ENCODE measurements at places on chromosomes 12 and 14.
A peak's percentile ranks its signal among the peaks of the same experiment; 100 is the strongest.

GRCh38 chr12:40137252-40137651 lies 31.4 kb upstream of the SLC2A13 start:
- no peak overlapping the region for H3K27ac ChIP-seq
- H3K4me3 ChIP-seq = no peak overlapping the region
- peaks cover 4% of the 10 kb centered on the region for H3K27me3 ChIP-seq
- H3K36me3 ChIP-seq = no peaks in the 10 kb centered on the region

DNA sequence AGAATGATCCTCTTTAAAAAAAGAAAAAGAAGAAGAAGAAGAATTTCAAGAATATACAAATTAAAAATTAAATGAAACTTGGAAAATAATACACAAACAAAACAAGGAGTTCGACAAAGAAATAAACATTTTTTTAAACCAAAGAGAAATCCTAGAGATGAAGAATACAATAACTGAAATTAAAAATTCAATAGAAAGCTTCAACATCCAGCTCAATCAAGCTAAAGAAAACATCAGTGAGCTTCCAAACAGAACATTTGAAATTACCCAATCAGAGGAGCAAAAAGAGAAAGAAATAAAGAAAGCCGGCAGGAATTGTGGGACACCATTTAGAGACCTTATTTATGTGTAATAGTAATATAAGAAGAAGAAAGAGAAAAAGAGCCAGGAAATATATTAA lies 37.2 kb upstream of the RHOJ start:
- H3K36me3 ChIP-seq = no peaks in the 10 kb centered on the region
- H3K27ac ChIP-seq = no peak overlapping the region
- H3K27me3 ChIP-seq = no peaks in the 10 kb centered on the region
- H3K4me1 ChIP-seq = no peaks in the 10 kb centered on the region
- no peak for DNase-seq
- H3K4me3 ChIP-seq = no peak overlapping the region

- no peak for DNase-seq
- no peaks in the 10 kb centered on the region for H3K27me3 ChIP-seq
- no peaks in the 10 kb centered on the region for H3K4me1 ChIP-seq
- no peak overlapping the region for H3K4me3 ChIP-seq
- no peak overlapping the region for H3K27ac ChIP-seq
- H3K36me3 ChIP-seq = no peaks in the 10 kb centered on the region
These were observed 15.1 kb downstream of the NAV3 start for GRCh38 chr12:77845831-77846230.

GRCh38 chr12:126974779-126975178 lies 1292.2 kb upstream of the TMEM132C start:
- no peaks in the 10 kb centered on the region for H3K4me1 ChIP-seq
- DNase-seq = no peak
- H3K27ac ChIP-seq = no peak overlapping the region
- H3K36me3 ChIP-seq = no peaks in the 10 kb centered on the region

DNA sequence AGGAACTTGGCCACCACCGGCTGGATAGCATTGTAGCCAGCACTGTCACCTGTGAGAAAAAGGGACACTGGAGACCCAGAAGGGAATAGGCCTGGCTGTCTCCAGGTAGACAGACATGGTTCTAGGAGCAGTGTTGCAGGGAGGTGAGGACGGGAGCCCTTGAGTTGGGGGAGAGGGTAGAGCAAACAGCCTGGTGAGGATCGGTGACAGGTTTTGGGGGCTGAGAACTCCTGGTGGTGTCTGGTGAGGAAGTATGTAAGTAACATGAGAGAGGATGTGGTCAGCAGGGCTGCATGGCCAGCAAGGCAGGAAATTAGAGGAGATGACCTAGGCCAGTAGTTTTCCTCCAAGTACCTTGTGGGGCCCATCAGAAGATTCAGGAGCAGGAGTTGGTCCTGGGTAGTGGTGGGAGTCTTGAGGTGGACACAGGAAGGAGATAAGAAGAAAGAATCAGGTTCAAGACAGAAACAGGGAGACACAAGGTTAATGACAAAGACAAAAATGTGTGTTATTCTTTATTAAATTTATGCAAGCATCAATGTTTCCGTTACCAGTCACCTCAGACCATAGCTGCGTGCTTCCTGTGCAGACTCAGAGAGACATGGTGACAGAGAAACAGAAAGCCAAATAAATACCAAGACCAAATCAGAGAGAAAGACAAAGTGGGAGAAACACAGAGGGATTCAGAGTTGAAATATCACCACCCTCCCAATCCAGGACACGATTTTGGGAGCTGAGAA lies at the start of gene ARHGAP9:
TSS of gene ARHGAP9 (minus strand) at position 491 of the 740 bp plus-strand sequence. CDS start at position 31, 460 bp downstream.
- H3K4me1 ChIP-seq = peaks cover 54% of the 10 kb centered on the region
- no peaks in the 10 kb centered on the region for H3K27me3 ChIP-seq
- peak within 1 kb of the TSS; percentile 100 for H3K27ac ChIP-seq
- H3K4me3 ChIP-seq = peak within 1 kb of the TSS; percentile 98

GRCh38 chr14:103928011-103928890 lies at the start of gene TDRD9:
TDRD9 (plus strand) TSS chr14:103928456; CDS start chr14:103928510, 54 bp downstream.
- H3K27me3 ChIP-seq = peaks cover 28% of the 10 kb centered on the region
- no peak within 1 kb of the TSS for H3K4me3 ChIP-seq
- no peaks in the 10 kb centered on the region for H3K4me1 ChIP-seq
- no peak for DNase-seq
- no peak within 1 kb of the TSS for H3K27ac ChIP-seq

DNA sequence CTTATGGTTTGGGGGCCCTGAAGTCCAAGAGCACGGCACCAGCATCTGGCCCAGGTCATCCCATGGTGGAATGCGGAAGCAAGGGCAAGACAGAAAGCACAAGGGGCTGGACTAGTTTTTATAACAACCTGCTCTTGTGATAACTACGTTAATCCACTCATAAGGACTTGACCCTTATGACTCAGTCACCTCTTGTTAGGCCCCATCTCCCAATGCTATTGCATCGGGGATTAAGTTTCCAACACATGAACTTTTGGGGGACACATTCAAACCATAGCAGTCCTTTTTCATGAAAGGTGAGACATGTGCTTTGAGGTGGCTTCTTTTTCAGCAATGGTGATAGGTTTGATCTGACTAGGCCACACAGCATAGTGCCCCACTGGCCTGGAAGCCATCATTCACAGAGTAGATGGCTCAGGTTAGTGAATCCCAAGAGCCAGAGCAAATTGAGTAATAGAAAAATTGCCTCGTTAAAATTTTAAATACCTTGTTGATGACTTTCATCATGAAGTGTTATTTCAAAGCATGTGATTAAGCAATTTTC lies 12.1 kb downstream of the FRMD6 start:
- H3K36me3 ChIP-seq = no peaks in the 10 kb centered on the region
- no peak overlapping the region for H3K27ac ChIP-seq
- H3K27me3 ChIP-seq = peaks cover 13% of the 10 kb centered on the region
- DNase-seq = no peak
- H3K4me1 ChIP-seq = no peaks in the 10 kb centered on the region

DNA sequence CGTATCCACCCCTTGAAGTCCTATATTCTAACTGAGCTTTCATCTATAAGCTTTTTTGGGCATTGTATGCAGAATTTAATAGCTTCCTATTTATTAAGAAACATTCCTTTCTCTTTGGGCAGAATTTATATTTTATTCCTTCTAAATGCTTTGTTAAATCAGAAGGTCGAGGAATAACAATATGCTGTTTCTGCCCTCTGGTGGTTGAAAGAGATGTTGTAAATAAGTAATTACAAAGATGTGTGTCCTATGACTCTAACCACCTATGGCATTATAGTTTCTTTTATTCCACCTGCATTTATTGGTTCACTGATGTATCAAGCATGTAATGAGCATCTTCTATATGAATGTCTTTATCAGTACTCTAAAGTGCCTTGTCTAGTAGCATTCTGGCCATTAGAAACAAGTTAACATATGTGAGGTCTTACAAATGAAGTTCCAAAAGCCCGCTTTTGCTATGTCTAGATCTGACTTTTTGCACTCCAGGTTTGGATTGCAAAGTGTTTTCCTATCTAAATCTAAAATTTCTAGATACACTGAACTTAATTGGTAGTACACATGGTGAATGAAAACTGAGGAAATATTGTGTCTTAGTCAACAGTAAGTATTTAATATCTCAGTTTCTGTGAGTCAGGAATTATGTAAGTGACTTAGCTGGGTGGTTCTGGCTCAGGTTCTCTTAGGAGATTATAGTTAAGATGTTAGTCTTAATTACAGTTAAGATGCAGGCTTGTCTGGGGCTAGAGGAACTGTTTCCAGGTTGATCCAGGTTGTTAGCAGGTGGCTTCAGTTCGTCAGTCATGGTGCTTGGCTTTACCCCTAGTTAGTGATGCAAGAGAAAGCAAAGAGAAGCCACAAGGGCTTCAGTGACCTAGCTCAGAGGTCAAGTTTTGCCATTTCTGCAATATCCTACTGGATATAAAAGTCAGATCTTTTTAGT lies 57.5 kb downstream of the PLEKHA5 start:
- H3K4me3 ChIP-seq = peak overlapping the region; percentile 8
- DNase-seq = no peak
- H3K4me1 ChIP-seq = peaks cover 17% of the 10 kb centered on the region

Data from stimulated activated naive B cell treated with anti-CD40 and anti-IgM and Interleukin-4, amounts not matched to agents 10 μg/mL and 1 μg/mL and 100 μg/mL, for 72 hours (primary cell).